Activated CD4-positive, alpha-beta T cell treated with anti-CD3 and anti-CD28 coated beads, Interleukin-2, amount 50 U/mL, for 48 hours (primary cell): ENCODE measurements at places on chromosomes 16 and 17.

DNA sequence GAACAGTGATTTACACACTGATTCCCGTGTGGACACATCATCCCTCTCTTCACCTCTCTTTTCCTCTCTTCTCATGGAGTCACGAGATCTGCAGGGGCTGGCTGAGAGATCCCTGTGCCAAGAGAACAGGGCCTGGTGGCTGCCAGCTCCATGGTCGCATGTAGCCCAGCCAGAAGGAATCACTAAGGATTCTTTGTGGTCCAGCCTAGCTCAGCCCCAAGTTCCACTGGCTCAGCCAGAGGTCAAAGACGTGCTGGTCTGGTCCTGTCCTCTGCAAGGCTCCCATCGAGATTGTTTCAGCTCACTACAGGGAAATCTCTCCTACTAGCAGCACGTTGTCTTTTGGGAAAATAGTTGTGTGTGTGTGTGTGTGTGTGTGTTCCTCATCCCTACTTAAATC is 66.4 kb downstream of the NDEL1 start:
- DNase-seq = no peak

DNA sequence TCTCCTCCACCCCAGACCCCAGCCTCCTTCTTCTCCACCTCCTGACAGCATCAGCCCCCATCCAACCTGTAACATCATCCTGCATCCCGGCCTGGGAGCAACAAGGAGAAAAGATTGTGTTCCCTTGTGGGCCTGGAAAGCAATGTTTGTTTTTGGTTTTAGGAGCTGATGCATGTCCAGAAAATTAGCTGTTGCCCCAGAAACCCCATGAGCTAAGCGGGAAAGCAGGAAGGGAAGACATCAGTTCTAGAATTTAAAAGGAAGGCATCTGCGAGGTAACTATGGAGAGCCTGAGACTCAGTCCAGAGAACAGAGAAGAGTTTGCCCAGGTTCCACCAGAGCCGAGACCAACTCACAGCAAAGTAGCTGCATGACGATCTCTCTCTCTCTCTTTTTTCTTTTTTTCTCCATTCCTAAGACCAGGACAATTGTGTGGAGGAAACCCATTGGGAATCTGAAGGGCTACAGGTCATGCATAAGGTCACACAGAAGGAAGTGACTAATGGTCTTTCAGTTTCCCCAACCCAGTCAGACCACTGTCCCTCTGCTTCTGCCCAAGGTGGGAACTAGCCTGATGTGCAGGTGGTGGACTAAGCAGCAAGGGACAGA is 124.4 kb downstream of the SLC39A11 start:
- DNase-seq = no peak

DNA sequence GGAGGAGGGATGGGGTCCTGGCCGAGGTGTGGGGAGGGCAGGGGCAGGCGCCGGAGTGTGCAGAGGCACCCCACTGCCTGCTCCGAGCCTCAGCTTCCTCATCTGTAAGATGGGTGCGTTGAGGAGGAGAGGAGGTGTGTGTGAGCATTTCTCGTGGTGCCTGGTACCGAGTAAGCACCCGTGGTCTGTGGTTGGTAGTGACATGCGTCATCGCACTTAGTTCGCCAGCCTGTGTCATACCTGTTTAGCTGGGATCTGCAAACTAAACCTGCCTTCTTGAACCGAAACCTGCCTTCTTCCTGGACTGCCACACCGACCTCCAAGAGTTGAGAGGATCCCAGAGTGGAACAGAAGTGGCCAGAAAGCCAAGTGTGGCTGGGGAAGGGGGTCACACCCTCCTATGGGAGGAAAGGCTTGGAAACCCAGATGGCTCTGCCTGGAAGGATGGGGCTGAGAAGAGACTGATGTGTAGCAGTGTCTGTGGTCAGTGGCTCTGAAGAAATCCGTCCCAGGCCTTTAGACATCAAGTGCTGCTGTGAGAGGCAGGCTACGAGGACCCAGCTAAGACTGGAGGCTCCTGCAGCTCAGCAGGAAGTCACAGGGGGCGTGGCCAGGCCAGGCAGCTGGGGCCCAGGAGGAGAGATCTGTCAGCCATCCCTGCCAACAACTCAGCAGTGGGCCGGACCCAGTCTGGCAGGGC is 162.6 kb upstream of the PLCG2 start:
- peak; percentile 75 for DNase-seq

GRCh38 chr16:85650135-85650843 is 37.2 kb downstream of the GSE1 start:
- DNase-seq = no peak
